ENCODE measurements at places on chromosomes 3 and 15. TPM values are rescaled to one million over a fixed set of nuclear protein-coding genes. Genes with fewer than 3 reads are reported as not detected.

Gene DNAH12
- total RNA-seq: under 0.01 TPM

Gene SUCLG2
- 80.5 TPM for total RNA-seq

Gene KLF15
- total RNA-seq: 0.69 TPM

Gene ATP13A4
- total RNA-seq: 1.3 TPM

Gene MITF
- total RNA-seq: 16.7 TPM

Gene GPR171
- total RNA-seq: not detected

Gene NOX5
- 1.8 TPM for total RNA-seq

Gene NEK11
- total RNA-seq: 12.1 TPM

Gene TMEM212
- not detected for total RNA-seq

Gene LRRFIP2
- total RNA-seq: 45.7 TPM

Gene LHFPL4
- total RNA-seq: under 0.01 TPM

Gene WDR72
- not detected for total RNA-seq

Gene PPP4R2
- 46.8 TPM for total RNA-seq

Gene CSPG5
- 0.09 TPM for total RNA-seq

Gene CCR9
- total RNA-seq: not detected

Gene LRRIQ4
- total RNA-seq: not detected
